HL-60 (cell line): ENCODE measurements at places on chromosomes 5 and 9.

DNA sequence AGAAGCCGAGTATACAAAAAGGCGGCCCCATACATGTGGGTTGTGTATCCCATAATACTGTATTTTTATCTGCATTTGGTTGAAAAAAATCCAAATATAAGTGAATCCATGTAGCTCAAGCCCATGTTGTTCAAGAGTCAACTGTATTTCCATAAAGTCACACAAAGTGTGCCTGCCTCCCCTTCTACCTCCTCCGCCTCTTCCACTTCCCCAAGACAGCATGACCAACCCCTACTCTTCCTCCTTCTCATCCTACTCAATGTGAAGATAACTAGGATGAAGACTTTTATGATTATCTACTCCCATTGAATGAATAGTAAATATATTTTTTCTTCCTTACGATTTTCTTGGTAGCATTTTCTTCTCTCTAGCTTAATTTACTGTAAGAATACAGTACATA is 92.7 kb downstream of the RFX3 start:
- no peak for DNase-seq

DNA sequence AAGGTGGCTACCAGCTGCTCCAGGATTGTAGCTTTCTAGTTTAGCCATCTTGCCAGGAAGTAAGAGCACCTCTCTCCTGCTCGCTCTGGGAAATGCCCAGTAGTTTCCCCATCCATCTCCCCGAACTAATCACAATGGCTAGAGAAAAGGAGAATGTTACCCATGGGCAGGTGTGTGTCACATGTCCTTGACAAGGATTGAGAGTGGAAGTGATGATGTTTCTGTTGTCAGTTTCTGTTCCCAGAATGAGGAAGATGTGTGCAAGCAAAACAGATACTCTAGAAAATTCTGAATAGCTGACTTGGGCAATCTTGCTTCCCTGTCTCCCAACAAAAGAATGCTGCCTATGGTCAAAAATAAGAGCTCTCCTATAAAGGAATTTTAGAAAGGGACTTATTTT is 429.5 kb downstream of the EBF1 start:
- DNase-seq: no peak

DNA sequence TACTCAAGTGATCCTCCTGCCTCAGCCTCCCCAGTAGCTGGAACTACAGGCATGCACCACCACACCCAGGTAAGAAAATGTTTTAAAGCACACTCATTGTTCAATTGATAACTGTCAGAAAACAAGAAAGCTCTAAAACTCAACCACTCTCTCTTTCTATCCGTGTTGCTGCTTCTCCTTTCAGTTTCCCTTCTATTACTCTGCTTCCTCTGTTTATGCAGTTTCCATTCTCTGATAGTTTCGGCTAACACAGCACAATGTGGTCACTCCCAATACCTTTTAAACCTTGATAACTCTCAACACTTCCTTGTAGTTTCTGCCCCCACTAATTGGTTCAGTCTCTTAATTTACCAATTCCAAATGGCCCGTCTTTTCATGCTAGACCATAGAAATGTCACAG is 59.2 kb upstream of the NR4A3 start:
- no peak for DNase-seq

DNA sequence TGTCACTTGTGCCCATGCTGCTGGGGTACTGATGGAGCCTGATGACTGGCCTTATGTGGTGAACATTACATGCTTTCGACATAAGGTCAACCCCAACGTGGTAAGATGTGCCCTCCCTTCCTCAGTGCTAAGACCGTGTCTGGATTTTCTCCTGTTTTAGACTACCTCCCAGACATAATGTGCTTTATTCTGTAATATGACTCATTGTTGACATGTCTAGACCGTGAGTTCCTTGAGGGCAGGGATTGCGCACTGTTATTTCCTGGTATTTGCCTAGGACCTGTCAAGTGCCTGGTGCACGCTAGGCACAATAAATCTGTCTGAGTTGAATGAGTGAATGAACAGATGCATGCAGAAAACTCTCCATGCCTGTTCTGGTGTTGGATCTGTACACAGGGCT is 346.0 kb downstream of the KDM4C start:
- DNase-seq: no peak

DNA sequence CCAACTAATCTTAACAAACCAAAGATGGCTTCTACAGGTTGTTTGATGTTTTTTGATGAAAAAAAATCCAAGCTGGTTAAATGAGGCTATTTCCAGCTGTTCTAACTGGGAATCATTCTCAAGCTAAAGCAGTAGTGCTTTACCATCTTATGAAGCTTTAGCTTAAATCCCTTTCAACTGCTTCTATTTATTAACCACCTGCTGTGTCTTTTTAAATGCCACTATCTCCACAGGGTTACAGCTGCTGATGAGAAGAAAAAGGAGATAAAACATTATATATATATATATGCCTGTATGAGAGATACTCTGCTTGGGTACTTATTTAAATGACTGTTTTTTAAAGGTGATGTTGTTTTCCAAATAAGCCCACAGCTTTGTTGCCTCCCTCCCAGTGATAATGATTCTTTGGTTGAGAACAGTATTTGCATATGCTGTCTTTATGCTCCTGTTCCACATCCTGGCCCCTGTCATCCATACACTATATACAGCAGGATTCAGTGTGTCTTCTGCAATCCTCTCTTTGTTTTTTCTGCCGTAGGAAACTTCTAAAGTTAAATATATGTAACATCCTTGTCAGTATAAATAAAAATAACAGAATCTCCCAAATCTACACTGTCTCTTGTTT is 164.0 kb downstream of the PAM start:
- DNase-seq: no peak

DNA sequence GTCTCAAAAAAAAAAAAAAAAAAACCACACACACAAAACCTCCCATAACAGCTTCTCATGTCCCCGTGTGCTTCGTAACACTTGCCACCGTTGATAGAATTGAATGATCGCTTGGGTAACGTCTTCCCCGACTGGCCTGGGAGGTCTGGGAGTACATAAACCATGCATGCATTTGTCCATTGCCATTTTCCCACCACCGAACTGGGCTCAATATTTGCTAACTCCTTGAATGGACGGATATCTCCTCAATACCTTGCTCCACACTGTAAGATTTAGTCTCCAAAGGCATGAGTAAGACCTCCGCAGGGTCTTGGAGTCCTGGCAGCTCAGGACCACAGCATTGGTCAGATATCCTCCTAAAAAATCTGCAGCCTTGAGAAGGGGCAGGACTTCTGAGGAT is 3.2 kb upstream of the P4HA2 start:
- no peak for DNase-seq

DNA sequence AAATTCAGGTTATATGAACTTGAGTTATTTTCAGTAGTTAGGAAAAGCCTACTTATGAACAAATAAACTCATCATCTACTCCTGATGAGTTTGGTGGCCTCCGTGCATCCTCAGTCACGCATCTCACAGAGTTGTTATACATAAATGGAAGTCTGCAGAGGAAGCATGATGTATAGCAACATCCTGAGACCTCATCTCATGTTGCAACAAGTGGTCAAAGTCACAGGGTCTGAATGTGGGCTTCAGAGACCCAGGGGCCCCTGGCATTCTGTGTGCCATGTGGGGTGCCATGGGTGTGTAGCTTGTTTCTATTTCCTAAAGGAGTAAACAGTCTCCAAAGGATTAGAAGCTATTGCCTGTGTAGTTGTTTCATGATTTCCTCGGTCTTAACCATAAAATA is 216.5 kb downstream of the IRX2 start:
- DNase-seq: no peak

- no peak for DNase-seq
These were observed 5.0 kb downstream of the DIRAS2 start for GRCh38 chr9:90637626-90638025.

- no peak for DNase-seq
These were observed 26.9 kb upstream of the SH3TC2 start for GRCh38 chr5:149089796-149090195.

GRCh38 chr5:180658774-180659564 is 9.6 kb upstream of the FLT4 start:
- DNase-seq: no peak

GRCh38 chr5:179801304-179802206 is 5.1 kb downstream of the MGAT4B start:
- peak; percentile 88 for DNase-seq

GRCh38 chr5:83564069-83564749 is 92.7 kb downstream of the VCAN start:
- DNase-seq: no peak

GRCh38 chr9:112366591-112366990 is 13.3 kb upstream of the HSDL2 start:
- DNase-seq: no peak

DNA sequence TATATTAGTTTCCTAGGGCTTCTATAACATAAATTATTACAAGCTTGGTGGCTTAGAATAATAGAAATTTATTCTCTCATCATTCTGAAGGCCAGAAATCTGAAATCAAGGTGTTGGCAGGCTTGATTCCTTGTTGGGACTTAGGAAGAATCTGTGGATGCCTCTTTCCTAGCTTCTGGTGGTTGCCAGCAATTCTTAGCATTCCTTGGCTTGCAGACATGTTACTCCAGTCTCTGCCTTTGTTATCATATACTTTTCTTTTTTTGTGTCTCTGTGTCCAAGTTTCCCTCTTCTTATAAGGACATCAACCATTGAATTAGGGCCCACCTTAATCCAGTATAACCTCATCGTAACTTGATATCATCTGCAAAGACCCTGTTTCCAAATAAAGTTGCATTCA is 31.4 kb downstream of the CTNNA1 start:
- DNase-seq: no peak

GRCh38 chr9:3962496-3962895 is 337.4 kb downstream of the GLIS3 start:
- DNase-seq: no peak

DNA sequence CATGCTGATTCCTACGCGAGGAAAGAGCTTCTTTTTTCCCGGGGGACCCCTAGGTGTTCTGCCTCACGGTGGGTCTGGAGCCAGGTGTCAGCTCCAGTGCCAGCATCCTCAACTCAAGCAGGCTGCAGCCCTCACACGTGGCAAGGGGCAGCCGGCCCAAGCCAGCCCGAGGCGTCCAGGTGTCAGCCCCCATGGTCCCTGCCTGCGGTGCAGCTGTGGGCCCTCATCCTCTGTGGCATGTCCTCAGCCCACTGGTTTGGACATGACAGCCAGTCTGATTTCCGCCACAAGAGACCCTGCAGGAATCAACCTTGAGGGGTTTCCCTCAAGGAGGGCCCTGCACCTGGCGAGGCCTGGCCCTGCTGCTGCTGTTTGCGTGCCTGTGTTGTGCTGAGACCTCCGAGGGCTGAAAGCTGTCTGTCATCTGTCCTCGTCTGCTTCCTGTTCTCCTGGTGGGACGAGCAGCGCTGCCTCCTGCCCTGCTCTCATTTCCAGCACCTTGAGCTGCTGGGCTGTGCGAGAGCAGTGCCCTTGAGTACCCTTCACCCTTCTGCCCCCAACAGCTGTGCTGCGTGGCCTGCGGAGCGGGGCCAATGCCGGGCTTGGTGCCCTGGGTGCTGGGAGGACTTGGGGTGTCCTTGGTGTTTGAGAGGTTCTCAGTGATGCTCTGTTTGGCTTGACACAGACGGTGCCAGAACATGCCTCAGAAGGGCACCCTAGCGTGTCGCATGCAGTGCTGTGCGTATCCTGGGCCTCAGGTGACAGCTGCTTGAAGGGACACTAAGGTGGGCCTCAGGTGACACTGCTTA is 137.6 kb downstream of the CACNA1B start:
- DNase-seq: no peak

- no peak for DNase-seq
These were observed 92.6 kb downstream of the STK32A start for GRCh38 chr5:147327421-147327820.

DNA sequence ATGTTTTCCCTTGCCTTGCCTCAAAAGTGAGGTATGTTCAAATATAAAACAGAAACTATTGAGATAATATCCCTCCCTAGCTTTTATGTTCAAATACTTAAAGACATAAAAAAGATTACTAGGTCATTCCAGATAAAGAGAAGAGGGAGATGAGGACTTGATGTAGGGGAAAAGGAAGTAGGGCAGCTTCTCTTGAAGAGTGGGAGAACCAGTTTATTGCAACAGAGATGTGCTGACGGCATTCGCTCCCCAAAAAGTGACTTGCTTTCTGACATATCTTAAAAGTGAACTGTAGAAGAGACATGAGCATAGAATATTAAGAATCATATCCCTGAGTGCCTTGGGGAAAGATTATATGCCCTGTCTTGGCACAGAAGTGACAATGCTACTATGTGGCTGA is 330.2 kb upstream of the NREP start:
- DNase-seq: no peak

DNA sequence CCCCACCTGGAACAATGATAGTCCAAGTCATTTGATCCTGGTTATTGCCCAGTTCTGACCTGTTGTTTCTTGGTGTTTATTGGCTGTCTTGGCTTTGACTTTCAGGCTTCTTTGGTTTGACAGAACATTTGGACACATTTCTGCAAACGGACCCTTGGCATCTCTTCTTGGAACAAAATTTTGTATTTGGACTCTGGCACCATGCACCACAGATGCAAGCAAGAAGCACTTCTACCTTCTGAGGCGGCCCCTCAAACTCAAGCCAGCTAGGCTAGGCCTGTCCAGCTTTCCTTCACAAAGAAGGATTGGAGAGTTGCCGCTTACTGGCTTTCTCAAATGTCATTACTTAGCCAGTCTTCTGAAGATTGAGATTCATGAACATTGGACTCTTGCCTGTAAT is 23.1 kb upstream of the FGF10 start:
- DNase-seq: no peak

GRCh38 chr9:37414503-37414943 is 8.0 kb upstream of the GRHPR start:
- DNase-seq: no peak
